ENCODE measurements at places on chromosomes 11 and 22.

DNA sequence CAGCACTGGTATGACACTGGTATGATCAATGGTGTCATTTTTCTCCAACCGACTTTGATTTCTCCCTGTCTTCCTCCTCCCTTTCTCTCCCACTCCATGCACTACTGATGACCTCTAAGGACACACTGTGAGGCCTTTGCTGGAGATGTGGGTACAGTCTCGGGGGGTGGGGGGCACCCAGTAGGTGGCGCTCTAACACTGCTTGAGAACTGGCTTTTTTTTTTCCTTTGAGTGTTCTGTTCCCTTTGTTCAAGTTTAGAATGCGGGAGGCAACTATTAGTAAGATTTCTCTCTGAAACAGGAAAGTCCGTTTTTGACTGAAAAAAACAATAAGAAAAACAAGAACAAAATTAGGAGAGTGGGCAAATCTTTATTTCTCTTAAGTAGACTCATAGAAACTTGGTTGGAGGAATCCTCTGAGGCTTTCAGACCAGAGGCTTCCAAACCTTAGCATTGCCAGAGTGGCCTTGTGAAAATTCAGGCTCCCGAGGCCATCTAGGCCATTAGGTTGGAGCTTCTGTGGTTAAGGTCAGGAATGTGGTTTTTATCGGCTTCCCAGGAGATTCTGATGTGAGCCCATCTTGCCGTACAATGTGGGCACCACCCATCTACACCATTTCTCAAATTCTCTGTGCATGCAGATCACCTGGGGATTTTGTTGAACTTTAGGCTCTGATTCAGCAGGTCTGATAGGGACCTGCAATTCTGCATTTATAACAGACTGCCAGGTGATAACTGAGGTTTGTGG, 43.2 kb downstream of the PANX1 start:
- no peak for DNase-seq

DNA sequence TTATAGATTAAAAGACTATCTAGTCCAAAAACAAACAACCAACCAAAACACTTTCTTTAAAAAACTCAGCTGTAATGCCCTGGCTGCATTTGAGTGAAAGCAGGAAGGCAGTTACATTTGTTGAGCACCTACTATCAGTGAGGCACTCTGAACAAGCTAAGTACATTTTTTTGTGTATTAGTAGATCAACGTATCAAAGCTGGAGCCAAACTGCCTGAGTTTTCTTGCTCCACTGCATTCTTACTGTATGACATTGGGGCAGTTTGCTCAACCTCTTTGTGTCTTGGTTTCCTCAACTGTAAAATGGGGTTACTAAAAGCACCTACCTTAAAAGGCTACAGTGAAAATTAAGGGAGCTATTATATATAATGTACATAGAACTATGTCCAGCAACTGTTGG, 22.0 kb downstream of the COA4 start:
- no peak for DNase-seq

- peak; percentile 76 for DNase-seq
Observed at GRCh38 chr22:40728731-40729189, 49.5 kb downstream of the MCHR1 start.

- no peak for DNase-seq
Observed at GRCh38 chr11:12674571-12674935, 332 bp downstream of the TEAD1 start.

DNA sequence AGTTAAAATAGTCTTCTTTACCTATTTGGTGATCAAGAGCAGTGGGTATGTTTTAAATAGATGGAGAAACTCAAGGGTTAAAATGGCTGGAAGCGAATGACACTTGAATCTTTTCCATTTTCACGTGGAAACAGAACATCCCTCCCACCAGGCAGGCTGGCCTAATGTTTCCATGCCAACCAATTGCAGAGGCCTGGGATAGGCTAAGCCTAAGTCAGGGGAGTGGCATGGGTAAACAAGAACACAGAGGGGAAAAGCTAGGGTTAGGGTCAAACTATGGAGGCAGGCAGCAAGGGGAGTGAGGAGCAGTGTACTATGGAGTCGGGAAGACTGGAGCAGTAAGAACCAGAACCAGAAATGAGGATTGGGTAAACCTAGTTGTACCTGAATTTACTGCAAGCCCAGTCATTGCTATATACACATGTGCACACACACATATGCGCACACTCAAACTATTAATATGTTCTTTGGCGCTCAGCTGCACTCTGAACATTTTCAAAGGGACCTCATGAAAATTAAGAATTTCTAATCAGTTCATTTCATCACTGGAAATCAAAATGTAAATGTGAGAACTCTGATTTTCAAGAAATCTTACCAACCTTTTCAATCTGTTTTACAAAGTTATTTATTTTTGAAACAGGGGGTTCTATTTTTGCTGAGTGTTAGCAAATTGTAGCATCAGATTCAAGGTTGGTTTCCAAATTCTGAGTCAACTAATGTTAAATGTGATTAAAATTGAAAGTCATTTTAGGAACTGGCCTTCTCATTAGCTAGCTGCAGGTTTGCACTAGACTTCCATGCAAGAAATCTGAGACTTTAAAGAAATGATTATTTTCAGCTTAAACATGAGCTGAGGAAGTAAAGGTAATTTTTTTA, 327.0 kb upstream of the CCDC90B start:
- no peak for DNase-seq

DNA sequence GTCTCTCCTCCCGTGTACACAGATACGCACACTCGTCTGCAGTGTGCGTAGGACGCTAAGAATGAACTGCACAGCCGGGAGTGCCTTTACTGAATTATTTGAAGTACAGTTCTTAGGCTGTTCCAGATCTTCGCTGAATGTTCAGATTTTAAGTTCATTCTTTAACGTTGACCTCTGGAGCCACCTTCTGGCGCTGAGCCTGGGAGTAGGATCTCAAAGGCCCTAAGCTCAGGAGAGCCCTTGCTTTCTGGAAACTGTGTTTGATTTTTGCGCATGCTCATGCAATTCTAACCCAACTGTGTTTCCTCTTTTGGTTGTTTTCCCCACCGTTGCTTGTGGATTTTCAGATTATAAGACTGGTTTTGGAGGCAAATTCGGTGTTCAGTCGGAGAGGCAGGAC, 22.8 kb downstream of the CTTN start:
- DNase-seq, result no peak

GRCh38 chr11:9396310-9396709, 11.9 kb downstream of the IPO7 start:
- DNase-seq, result peak; percentile 13

DNA sequence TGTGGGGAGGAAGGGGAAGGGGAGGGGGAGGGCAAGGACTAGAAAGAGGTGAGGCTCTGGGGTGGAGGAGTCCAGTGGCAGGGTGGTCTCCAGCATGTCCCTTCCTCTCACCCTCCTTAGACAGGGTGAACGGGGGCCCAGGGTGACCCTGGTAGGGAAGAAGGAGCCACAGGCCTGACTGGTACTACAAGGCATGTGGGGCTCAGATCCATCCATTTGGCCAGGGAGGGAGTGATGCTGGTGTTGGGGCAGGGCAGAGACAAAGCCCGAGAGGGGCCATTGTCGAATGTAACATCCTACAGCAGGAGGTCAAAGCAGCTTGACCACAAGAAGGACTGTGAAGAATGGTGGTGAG, 69.0 kb upstream of the SHISAL1 start:
- no peak for DNase-seq

DNA sequence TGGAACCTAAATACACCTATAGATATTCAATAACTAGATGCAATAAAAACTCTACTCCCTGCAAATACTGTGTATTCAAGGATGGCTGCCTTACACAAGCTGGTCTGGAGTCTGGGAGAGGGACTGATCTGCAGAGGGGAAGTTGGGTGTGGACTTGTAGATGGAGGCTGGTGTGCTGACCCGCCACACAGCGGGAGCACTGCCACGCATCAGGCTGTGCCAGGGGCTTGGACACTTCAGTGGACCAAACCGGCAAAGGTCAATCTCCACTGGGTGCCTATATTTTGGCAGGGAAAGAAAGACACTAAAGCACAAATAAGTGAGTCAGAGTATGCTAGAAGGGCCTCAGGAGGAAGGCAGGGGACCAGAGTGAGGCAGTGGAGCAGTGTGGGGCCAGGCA, 2.1 kb upstream of the SHANK3 start:
- no peak for DNase-seq

DNA sequence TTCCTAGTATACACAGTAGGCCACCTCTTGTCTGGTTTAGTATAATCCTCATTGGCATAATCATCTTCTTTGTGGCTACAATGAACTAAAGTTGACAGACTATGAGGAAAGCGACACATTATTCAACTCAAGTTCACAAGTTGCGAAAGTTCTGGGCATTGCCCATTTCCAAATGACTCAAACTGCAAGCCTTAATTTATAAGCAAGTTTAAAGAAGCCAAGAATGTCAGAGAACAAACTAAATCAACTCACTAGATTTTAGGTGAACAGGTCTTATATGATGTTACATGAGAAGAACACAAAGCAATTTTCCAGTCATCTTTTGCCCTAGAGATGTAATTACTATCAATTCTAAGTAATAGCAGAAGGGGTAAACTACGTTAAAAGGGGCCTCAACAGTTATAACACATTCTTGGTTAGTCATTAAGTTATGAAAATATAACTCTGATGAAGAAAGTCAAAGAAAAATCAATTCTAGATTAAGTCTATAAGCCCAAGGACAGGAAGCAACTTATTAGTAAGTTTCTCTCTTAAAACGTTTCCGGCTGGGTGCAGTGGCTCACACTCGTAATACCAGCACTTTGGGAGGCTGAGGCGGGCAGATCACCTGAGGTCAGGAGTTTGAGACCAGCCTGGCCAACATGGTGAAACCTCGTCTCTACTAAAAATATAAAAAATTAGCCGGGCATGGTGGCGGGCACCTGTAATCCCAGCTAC, 21.5 kb downstream of the PICALM start:
- no peak for DNase-seq

GRCh38 chr11:2211113-2211971, 39.7 kb upstream of the TH start:
- DNase-seq, result peak; percentile 29

DNA sequence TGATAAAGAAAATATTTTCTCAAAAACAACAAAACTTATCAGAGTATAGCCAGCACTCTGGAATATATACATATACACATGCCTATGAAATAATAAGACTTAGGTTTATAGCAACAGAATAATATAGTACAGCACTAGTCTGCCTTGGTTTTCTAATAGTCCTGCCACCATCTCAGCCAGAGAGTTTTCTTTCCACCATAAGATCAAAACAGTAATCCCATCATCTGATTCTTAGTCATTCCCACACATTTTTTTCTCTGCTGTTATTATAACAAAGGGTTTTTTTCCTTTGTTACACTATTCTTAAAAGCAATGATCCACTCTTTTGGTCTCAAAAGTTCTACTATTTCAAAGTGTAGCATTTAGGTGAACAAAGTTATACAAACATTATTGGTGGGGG, 15.1 kb downstream of the MTMR2 start:
- DNase-seq, result no peak

DNA sequence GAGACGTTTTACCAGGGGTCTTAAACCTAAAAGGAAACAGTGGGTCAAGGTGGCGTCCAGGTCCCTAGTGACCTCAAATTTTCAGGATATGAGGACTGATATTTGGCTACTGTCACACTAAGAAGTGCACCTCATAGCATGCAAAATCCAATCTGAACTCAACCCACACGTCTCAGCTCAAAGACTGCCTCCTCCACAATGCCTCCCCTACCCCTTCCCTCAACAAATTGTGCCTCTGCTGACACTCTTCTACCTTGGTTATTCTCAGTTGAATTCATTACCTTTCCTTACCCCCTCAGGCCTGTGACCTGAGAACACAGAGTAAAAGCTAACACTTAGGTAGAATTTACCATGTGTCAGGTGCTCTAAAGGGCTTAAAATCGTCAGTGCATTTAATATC, 12.4 kb upstream of the LIPT2 start:
- DNase-seq, result no peak

DNA sequence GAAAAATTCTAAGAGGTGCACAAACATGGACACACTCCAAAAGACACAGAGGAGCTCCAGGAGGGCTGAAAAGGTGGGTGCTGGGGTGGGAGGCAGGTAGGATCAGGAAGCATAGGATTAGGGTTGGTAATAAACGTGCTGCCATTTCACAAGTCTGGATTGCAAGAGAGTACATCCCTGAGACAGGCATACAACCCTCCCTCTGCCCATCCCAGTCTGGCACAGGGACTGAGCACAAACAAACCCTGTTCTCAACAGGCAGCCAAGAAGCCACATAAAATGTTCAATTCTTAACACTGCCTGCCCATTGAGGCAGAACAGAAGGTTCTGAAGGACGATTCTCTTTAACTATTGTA, 18.5 kb downstream of the SLC35F2 start:
- no peak for DNase-seq

GRCh38 chr22:25364281-25364680, 144.8 kb downstream of the CRYBB2 start:
- DNase-seq, result no peak

DNA sequence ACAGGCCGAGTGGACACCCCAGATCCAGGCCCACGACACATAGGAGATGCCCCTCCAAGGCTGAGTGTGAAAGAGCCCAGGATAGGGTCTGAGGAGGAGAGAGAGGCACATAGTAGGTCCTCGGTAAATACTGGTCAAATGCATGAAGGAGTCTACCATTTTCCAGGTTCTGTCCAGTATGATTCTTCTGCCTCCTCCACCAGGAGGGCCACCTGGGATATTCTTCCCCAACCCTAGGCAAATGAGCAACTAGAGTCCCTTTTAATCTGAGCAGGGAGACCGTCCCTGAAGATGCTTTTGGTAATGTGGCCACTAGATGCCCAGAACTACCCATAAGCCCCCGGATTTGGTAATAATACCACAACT, 6.7 kb downstream of the PDGFB start:
- no peak for DNase-seq

GRCh38 chr11:89583580-89583979, 92.4 kb upstream of the NOX4 start:
- DNase-seq, result no peak

Measured in astrocyte of the hippocampus (primary cell).